Stimulated activated CD8-positive, alpha-beta memory T cell treated with anti-CD3 and anti-CD28 coated beads, Interleukin-2, amount 100 ng/mL, for 1 hour (primary cell): ENCODE measurements at places on chromosomes 5 and 9.

DNA sequence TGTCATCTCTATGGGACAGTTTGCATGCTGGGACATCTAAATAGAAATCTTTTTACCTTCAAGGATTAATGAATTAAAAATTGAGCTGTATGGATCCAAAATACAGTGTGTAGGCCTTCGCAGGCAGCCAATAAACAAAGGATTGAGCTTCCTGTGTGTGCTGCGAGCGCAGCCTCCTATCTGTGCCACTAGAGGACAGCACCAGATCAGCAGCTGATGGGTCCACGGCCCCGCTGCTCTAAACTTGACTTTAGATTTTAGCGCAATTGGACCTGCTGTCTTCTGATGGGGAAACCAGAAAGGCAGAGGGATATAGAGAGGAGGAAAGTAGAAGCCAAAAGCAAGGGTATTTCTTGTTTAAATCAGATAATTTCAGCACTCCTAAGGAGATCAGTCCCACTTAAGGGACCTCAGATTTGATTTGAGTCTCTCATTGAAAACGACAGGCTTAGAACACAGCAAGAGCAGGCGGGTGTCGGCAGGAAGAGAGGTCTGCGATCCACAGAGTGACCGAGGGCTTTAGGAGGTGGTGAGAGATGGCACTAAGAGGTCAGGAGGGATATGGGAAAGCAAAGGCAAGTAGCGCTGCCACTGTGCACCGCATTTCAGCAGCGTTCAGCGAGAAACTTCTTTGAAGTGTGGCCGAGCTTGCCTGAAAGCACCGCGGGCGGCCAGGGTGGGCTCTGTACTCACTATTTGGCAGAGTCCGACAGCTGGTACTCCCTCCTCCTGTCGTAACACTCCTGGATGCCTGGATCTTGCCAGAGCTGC is 214.3 kb downstream of the GNA14 start:
- no peak for DNase-seq

- no peak for DNase-seq
Observed at GRCh38 chr9:83636813-83637212, 13.9 kb downstream of the IDNK start.

GRCh38 chr9:17521100-17521855 is 57.6 kb upstream of the SH3GL2 start:
- DNase-seq: no peak

GRCh38 chr5:2575871-2576270 is 175.6 kb downstream of the IRX2 start:
- no peak for DNase-seq

GRCh38 chr9:110069326-110070248 is 138.4 kb downstream of the C9orf152 start:
- no peak for DNase-seq

- no peak for DNase-seq
Observed at GRCh38 chr9:70285981-70286598, 27.3 kb downstream of the SMC5 start.

DNA sequence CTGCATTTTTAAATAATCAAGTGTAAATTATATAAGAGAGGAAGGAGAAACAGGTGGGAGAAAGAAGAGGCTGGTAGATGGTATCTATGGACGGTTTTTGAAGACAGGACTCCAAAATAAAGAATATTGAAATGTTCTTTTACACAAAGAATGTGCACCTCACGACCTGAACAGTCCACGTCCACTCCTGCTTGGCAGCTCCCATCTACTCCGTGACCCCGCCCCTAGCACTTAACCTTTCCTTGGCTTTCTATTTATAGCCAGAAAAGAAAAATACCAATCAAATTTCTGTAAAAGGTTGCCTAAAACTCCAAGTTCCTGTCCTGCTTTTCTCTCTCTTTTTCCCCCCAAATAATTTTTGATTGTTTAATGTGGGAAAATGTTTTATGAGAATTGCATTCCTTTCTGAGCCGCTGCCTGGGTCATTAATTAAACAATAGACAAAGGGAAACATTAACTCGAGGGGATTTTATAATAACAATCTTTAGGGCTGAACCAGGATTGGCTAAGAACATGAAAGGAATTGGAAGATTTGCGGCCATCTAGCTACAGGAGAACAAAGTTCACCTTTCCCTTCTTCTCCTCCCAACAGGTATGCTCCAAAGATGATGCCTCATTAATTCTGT is 173.6 kb upstream of the MAP3K1 start:
- DNase-seq: no peak

DNA sequence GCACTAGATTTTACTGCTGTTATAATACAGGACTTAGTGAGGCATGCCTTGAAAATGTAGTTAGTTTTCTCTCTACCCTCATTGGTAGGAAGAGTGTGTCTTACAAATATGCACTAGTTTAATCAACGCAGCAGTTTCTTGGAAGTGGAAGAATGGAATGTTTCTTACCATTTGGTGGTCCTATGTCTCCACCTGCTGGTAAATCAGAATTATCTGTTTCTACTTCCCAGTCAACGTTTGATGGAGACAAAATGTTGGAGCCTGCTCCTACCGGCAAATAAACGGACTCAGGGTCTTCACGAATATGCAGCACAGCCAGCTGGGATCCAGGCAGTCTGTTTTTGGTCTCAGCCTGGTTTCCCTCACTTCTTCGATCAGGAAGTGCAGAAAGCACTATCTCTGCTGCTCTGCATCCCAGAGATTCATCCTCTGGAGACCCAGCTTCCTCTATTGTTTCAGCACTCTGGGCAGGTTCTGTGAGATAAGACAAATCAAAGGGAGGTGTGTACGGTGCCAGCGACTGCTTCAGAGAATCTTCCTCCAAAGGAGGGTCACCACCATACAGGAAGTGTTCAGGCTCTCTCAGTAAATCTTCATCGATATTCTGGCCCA is 59.5 kb upstream of the PCA3 start:
- DNase-seq: no peak

DNA sequence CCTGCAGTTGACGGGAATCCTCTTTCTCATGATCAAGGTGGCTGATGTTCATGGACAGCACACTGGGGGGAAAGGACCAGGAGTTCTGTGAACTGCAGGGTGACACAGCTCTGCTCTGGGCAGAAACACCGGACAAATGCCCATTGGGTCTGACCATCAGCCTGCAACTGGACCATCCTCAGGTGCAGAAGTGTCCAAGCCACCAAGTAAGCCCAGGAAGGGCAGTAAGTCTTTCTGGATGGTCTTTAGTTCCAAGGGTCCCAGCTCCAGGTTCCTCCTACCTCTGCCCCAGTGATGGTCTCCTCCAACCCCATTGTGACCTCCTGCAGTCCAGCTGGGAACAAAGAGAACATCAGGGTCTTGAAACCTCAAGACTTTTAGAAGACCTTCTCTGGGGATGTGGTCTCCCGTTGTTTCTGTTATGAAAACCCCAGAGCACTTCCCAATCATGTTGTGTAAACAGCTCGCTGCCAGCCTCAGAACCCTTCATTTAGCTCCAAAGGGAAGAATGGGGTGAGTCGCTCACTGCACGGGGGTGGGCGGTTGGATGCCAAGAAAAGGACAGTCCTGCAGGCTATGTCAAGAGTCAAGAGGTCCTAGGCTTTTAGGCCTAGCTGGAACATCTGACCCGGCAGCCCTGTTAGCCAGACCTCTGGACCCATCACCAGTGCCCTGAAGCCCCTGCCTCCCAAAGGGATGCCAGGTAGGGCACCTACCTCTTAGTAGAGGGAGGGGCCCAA is 41.8 kb upstream of the TCF7 start:
- DNase-seq: no peak

DNA sequence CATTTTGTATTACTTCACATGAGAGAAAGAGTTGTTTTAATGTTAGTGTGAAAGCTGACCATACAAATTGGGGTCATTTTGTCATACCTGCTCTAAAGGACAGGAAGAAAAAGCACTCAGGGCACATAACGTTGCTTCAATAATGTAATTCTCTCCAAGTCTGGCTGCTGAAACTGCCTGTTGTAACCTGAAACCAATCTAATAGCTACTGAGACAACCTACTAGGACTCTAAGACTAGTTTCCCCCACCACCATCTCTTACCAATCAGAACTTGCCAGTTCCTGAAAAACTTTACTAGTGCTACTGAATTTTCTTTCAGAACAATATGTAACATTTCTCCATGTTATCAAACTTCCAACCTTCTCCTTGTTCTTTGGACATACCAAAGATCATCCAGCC is 374.7 kb downstream of the PTPRD start:
- DNase-seq: no peak

DNA sequence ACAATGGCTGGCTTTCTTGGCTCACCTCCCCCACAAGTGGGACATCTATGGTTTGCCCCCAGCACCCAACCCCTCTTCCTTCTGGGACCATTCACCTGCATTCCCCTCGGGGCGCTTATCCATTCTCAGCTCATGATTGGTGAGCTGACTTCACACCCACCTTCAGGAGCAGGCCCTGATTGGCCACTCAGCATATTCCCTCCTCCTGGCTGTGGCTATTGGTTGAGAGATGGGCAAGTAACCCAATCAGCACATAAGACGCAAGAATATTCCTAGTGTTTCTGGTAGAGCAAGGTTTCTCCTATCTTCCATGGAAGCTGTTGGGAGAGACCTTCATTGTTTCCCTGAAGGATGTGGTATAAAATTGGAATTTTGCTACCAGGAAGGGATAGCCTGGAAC is 22.7 kb upstream of the UNC5A start:
- DNase-seq: no peak

DNA sequence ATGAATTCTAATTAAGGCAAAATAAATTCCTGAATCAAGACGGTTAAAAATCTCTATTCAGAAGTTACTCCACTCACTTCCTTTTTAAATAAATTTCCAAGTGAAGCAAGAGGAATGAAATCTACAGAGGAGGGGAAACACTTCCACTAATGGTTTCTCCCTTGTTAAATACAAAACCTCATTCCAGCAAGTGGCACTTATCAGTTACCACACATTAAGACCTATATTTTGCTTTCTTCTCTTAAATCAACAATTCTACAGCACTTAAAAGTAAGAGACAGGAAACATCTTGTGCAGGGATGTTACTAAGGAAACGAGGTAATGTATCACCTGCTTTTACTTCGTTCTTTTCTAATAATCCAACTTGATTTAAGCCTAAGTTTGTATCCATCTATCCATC is 172.6 kb downstream of the RAPGEF6 start:
- DNase-seq: no peak

- DNase-seq: no peak
Observed at GRCh38 chr5:87114631-87115030, 153.1 kb upstream of the RASA1 start.

- no peak for DNase-seq
Observed at GRCh38 chr9:137673886-137674285, 55.1 kb downstream of the EHMT1 start.

GRCh38 chr9:1959371-1959770 is 55.8 kb upstream of the SMARCA2 start:
- DNase-seq: no peak

DNA sequence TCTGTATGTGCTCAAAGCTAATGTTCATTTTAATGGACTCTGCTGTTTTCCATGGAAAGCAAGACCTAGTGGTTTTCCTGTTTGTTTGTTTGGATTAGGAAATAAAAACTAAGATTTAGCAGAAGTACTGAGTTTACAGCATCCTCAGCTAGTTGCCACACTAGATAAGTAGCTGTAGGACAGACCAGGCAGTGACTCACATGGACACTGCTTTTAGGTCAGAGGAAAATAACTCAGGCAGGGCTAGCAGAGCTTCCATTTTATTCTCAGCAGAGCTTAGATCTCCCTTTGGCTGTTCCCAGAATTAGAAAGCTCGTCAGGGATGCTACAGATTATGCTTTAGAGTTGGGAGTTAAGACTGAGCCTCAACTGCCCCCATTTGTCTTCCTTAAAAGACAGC is 204.4 kb downstream of the SH3GL2 start:
- no peak for DNase-seq

DNA sequence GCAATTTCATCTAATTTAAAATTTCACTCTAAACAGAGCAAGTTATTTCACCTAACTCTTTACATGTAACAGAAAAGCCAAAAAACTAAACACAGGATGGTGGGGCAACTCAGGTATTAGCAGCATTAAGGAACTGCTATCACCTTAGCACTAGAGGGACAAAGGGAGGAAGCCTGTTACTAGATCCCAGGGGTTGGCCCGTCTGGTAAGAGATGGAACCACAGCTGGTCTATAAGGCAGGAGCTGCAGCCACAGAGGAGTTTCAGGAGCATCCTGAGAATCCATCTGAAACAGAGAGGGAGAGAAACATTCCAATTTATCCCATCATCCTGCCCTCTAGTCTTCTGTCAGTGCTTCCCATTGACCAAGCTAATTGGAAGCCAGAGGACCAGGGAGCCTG is 300.3 kb downstream of the MRPS30 start:
- DNase-seq: no peak

DNA sequence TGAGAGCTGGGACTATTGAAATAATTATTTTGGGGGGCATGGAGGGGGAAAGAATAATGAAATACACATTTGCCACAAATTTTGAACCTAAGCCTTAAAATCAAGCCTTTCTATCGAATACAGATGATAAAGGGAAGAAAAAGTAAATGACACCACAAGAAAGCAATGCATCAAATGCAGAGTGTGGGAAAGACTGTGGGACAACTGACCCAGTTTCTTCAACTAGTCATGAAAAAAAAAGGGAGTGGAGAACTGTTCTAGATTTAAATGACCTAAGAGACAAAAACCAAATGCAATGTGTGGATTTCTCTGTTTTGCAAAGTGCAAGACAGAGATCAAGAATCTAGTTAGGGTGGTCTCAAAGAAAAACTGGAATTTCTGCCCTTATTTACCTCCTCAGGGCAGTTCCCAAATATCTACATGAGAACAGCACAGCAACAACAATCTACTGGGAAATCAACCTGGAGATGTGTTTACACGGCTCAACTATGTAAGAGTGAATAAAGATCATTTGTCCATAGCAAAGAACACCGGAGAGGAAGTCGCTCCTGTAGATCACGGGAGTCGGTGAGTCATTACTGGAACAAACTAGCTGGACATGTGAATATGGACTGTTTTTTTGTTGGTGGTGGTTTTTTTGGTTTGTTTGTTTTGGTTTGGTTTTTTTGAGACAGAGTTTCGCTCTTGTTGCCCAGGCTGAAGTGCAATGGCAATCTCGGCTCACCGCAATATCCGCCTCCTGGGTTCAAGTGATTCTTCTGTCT is 145.9 kb downstream of the DROSHA start:
- no peak for DNase-seq

GRCh38 chr5:95709967-95710650 is 21.0 kb upstream of the RHOBTB3 start:
- DNase-seq: no peak

DNA sequence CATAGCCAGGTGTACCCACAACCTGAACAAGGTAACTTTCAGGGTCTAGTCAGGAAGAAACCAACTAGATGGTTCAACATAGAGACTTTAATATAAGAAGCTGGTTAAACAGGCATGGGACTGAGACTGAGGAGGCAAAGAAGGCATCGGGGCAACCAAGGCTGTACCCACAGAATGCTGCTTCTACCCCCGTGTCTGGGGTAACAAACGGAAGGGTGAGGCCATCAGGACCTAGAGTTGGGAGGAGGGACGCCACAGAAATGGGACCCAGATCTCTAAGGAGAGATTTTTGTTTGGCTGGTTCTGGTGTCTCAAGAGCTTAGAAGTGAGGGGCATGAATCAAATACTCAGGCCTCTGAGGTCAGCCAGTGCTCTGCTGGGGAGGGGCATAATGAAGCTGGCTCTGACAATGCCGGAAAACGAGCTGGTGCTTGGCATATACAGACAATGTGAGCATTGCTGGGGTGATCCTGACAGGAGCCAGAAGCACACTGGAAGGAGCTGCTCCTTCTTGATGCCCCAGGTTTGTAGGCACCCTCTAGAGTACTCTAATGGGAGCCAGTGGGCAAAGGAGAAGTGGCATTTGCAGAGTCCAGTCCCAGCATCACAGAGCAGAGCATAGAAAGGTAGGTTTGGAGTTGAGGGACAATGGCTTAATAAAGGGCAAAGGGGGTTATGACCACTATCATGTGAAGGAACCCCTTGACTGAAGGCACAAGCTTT is 3.7 kb downstream of the MLANA start:
- no peak for DNase-seq
